WERI-Rb-1 (cell line): ENCODE measurements at places on chromosomes 5 and 9.

DNA sequence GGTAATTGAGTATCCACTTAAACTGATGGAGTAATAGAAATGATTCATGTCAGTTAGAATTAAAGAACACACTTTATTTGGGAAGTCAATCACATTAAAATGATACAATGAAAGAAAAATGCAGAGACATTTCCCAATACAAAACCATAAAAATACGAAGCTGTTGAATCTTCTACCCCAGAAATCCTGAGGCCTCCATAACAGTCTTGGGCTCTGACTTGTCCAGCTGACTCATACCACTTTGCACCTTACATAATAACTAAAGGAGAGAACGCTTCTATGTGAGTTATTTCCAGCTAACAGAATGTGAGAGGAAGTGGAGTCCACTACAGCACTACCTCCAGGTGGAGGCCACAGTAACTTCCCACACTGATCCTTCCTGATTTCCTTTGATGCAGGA, 305.0 kb downstream of the MRPS30 start:
- no peak for DNase-seq

GRCh38 chr9:6924988-6925563, 167.3 kb downstream of the KDM4C start:
- no peak for DNase-seq

DNA sequence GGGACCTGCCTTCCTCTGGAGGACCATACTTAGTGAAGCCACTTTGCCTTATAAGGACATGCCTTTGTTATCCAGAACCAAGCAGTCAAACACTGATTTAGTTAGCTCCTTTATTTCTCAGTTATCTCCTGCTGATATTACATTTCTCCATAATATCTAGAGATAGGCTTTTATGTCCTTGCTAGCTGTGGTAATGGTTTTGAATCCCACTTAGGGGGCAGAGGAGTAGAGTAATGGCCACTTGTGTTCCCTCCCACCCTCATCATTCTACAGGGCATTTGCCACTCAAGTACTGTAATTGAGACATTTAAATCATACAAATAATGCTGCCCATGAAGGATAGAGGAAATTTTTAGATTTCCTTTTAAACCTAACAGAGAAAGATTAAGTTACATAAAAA, 80.9 kb downstream of the DOCK8 start:
- no peak for DNase-seq

- DNase-seq = no peak
Observed at GRCh38 chr9:89878687-89879086, 273.9 kb downstream of the GADD45G start.

DNA sequence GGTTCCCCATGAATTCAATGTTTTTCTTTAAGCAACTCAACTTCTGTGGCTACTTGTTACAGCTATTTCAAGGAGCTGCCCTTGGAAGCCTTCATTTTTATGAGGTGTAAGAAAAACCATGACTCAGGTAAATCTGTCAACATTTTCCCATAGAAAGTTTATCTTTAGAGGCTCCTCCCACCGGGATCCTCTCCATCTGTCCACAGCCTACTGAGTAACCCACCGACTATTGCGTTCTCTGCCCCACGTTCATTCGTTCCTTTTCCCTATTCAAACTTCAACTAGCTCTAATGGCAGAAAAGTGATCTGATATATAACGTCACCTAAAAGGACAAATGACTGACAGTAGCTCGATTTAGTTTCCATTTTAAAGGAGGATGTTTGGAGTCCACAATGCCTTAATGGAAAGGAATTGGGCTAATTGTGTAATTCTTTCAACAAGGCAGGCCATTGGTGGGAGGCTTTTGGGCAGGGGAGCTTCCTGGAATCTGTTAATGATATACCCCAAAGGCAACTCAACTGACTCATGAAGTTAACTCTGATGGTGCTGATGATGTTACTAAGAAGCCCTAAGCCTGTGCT, 29.3 kb upstream of the NR3C1 start:
- no peak for DNase-seq

DNA sequence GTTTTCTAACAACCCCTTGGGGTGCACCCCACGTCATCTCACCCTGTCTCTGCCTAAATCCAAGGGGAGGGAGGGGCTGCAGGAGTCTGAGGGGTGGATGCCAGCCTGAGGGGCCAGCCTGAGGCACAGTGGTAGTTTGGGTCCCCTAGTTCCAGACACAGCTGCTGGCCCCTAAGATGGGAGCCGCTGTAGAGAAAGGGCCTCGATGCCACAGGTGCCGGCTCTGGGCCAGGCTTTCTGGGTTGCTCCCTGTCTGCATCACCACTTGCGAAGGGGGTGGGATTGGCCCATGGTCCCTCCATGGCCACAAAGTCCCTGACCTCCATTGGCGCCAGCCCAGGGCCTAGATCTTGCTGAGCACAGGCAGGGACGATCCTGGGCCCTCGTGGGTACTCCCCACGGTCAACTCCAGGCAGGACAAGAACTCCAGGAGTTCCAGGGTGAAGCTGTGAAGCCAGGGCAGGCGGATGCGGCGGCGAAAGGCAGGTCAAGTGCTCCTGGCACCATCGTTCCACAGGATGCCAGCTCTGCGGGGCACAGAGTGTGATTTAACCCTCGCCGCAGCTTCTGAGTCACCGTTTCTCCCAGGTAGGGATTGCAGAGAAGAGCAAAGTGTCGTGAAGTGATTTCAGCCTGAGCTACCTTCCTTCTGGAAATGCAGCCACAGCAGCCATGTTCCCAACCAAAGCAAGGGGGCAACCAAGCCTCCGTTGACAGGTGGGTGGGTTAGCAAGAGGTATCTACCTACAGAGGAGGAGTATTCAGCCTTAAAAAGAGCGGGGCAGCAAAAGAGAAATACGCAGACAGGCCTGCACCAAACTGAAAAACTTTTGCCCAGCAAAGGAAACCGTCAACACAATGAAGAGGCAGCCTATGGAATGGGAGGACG, 41.6 kb upstream of the EXOC3 start:
- DNase-seq = no peak

- DNase-seq = no peak
Observed at GRCh38 chr5:178279026-178279722, 46.6 kb upstream of the PHYKPL start.

DNA sequence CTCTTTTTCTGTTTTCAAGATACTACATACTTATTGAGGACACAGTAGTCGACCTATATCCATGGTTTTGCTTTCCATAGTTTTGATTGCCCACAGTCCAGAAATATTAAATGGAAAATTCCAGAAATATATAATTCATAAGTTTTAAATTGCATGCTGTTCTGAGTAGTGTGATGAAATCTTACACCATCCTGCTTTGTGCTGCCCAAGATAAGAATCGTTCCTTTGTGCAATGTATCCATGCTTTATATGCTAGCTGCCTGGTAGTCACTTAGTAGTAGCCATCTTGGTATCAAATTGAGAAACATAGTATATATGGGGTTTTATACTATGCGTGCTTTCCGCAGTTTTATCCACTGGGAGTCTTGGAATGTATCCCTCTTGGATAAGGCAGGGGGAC, 59.0 kb downstream of the CWC27 start:
- DNase-seq = no peak

DNA sequence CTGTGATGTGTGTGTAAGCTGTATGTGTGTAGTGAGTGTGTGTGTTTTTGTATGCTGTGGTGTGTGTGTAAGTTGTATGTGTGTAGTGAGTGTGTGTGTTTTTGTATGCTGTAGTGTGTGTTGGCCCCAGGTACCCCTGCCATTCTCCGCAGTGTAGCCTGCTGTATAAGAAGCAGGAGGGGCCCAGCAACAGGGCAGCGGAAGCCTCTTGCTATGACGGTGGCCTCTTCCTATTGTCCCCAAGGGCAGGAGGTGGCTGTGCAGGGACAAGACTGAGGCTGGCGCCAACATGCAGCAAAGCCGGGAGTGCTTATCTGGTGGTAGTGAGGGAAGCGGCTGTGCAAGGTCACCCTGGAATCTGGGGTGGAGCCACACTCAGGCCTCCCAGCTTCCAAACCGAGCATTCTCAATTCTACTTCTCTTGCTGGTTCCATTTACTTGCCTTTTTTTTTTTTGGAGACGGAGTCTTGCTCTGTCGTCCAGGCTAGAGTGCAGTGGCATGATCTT, 5.1 kb downstream of the SPAAR start:
- peak; percentile 80 for DNase-seq

DNA sequence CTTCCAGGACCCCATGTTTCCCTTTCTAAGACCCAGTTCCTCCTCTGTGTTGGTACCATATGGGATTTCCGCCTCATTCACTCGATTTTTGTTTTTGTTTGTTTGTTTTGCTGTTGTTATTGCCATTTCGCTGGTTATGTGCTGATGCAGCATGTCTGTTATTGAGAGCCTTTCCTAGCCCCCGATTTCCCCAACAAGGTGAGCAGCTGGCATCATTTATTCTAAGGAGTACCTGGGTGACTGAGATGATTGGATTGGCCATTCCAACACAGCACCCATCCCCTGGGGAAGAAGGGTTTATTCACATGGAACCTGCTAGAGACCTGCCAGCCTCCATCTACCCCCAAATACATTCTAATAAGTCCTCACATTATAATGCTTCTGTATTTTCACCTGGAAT, 2.7 kb downstream of the GLRA1 start:
- no peak for DNase-seq

DNA sequence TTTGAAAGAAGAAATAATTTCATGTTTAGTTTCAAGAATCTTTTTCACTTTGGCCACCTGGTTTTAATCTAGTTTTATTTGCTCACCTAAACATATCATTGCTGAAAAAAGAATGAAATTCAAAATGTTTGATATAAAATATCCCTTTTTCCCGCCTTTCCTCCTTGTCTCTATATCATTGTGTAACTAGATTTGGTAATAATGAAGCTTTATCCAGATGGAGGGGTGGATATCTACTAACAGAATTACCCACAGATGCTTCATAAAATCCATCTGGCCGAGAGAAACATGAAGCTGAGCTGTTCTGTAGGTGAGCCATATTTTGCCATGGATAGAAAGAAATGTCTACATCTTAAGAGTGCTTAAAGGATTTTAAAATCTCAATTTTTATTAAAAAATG, 214.7 kb downstream of the ICE1 start:
- no peak for DNase-seq

- no peak for DNase-seq
Observed at GRCh38 chr5:55988979-55989638, 5.7 kb downstream of the IL6ST start.

DNA sequence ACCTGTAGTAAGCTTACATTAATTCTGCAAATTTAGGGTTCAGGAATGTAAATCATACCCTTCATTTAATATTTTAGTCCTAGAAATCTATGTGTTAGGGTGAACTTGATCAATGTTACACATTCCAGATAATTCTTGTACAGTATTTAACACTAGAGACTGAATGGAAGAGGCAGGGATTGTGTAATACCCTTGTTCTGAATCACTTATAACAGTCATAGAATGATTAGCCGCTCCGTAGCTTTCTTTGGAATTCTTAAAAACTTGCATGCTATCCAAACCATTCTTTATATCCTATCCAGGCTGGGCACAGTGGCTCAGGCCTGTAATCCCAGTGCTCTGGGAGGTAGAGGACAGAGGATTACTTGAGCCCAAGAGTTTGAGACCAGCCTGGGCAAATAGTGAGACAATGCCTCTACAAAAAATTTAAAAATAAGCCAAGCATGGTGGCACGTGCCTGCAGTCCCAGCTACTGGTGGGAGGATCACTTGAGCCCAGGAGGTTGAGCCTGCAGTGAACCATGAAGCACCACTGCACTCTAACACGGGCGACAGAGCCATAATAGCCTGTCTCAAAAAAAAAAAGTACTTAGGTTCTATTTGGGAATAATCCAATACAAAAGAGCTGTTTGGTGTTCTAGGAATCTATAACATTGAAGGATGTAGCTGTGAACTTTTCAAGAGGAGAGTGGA, 8.3 kb downstream of the ZNF483 start:
- DNase-seq = no peak

DNA sequence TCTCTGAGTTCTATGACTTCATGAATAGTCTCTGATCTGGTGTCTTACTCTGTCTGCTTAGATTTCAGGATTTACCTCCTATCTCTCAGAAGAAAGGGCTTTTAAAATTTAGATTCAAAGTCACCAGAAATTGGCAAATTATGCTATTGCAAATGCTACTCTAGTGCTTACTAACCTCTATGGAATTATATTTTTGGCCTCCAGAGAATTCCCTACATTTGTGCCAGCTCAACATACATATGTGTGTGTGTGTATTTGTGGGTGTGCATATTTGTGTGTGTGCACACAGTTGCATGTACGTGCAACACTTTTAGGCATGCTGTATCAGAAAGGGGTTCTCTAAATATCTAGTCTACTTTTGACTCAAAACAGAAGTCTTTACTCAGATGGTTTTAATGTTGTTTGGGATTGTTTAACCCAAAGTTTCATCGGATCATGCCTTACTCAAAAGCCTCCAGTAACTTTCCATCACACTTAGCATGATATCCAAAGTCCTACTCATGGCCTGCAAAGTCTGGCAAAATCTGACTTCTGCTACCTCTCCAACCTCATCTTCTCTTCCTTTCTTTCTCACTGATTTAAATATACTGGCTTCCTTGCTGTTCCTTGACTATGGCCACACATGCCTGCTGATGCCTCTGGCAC, 147.6 kb upstream of the NR3C1 start:
- no peak for DNase-seq

- no peak for DNase-seq
Observed at GRCh38 chr9:108035487-108035886, 545.9 kb upstream of the KLF4 start.

DNA sequence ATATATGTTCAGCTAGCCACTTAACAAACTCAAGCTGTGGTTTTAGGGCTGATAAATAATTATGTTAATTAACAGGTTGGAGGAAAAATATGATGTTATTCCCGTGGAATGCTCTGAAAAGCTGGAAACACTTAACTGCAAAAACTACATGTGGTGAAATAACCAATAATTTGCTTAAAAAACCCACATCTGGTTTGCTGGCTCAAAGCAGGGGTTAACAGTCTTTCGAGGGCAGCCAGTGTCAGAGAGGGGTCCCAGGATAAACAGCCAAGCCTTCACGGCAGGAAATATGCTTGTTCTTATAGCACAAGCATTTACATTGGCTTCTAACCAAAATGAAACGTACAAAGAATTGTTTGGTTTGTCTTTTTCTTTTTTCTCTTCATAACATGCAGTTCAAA, 254.0 kb upstream of the GAS1 start:
- no peak for DNase-seq

DNA sequence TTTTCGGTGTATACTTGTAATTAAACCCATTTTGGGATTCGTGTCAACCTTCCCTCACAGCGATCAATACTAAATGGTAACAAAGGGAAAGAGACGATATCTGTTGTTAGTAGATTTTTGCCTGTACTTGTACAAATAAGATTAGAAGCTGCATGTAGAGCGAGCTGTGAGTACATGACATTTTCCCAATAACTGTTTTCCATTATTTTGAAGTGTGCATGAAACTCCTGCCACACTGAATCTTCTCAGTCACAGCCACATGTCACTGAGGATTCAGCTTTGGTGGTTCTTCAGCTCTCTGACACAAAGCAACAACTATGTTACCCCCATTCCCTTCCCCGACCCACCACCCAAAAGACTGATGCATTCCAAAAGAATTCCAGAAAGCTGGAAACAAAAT, 685.6 kb downstream of the EFNA5 start:
- DNase-seq = no peak

- peak; percentile 73 for DNase-seq
Observed at GRCh38 chr9:93304574-93305496, 120.9 kb downstream of the WNK2 start.

GRCh38 chr5:17989036-17989435, 354.8 kb downstream of the TAF11L14 start:
- no peak for DNase-seq

- DNase-seq = no peak
Observed at GRCh38 chr5:315488-316209, 5.9 kb upstream of the AHRR start.
